ENCODE measurements at places on chromosomes 2 and 18.

GRCh38 chr2:212381428-212382102 is 157.0 kb downstream of the ERBB4 start:
- DNase-seq: no peak

- DNase-seq: no peak
Measured at GRCh38 chr18:63427558-63427957, 5.3 kb upstream of the VPS4B start.

DNA sequence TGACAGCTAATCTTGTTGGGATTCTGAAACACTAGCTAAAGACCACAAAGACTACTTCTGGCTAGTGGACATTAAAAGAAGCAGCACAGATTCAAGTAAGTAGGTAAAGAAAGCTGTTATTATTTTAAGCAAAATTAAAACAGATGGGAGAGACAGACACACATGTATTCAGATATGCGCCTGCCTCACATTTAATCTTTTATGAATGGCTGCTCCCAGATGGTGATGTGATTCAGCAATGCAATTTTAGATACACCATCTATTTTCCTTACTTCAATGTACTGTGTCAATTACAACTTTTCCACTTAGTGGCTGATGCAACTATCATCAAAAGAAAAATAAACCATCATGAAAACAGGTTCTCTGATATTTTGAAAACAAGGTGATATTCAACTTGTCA is 133.0 kb upstream of the PGAP1 start:
- no peak for DNase-seq

DNA sequence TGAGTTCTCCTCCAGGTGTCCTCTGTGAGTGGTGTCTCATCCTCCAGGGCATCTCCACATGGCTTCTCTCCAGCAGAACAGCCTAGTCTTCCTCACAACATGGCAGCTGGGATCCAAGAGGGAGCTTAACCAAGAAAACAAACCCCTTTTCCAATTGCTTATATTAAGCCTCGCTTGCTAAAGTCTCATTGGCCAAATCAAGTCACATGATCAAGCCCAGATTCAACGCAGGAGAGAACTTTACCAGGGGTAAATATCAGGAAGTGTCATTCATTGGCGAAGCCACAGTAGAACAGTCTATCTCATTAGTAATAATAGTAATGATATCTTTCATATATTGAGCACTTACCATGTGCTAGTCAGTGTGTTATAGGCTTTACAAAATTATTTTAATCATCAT is 53.1 kb downstream of the CDC42EP3 start:
- DNase-seq: no peak

DNA sequence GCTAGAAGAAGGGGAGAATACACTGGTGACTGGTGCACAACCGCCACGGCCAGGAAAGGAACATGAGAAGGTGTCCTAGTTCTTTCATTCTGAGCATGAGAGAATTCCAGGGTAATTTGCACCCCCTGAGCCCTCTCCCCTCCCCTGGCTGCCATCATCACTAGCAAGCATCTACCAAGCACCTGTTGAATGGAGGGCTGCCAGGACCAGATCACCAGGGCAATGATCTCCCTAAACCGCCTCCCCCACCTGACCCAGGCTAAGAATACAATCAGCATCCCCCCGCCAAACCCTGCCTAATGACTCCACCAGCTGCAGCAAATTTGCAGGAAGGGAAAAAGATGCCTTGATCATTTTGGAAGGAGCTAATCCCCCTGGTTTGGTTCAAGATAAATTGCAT is 100.2 kb downstream of the STPG4 start:
- no peak for DNase-seq

- DNase-seq: no peak
Measured at GRCh38 chr2:224219781-224220180, 180.7 kb upstream of the SERPINE2 start.

- no peak for DNase-seq
Measured at GRCh38 chr2:107255744-107256143, 369.8 kb upstream of the ST6GAL2 start.

- no peak for DNase-seq
Measured at GRCh38 chr2:7899241-7899640, 782.6 kb upstream of the ID2 start.

DNA sequence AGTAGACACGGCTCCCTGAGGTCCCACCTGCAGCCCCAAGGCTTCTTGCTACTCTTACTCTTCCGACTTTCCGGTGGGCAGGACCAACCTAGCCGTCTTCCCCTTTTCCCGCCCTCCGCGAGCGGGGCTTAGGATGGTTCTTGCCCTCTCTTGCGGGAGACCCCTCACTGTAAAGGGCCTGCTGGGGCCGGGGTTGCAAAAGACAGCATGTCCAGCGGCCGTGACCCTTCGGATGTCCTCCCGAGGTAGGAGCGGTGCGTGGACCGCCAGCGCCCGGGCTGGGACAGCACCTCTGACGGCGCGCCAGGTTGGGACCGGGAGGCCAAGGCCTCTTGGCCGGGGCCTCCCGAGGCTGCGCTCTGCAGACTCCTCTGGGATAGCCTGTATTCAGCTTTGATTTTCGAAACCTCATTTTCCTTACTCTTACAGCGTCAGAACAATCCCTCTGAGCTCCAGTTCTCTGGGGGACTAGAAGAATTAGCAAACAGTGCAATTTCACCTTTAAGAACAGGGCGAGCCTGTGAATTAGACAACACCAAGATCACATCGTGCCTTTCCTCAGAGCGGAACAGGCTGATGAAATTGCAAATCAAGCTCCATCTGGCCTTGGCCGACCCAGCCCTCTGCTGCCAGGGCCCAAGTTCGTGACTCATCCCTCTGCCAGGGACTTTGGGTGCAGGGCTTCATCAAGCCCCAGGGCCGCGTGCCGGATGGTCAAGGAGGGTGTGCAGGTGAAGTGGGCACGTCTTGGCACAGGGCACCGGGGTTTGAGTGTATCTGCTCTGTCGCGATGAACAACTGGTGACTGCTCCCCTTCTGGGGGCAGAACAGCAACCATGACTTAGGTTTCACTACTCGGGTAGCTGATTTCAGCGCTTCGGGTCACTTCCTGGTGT is 777 bp downstream of the MOCOS start:
- DNase-seq: no peak

DNA sequence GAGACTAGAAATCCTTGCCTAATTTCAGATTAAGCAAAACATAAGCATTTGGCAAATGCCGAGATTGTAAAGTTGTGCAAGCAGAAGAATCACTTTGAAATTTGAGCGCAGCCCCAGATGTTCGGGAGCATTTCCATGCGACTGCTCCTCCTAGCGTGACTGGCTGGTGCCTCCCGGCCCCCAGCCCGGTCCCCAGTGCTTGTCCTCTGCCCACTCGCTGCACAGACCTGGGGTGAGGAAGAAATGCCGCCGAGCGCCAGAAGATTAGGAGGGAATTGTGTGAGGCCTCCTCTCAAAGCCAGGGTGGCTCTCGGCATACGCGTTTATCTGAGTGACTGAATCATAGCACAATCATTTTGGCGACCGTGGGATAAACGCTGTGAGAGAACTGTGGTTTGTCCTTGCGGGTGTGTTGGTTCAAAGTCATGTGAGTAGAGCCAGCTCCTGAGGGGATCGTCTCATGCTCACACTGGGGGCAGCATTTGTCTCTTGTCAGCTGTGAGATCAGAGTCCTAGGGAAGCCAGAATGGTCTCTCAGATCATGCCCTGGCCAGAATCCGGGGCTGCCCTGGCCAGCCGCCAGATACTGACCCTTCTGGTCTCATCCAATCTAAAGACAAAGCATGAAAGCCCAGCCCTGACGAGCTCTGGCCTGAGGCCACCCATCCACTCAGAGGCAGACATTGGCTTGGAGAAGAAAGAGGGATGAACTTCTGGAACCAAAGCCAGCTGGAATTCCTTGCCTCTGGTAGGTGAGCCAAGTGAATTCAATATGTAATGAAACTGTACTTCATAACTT is 189.3 kb downstream of the SH3RF3 start:
- no peak for DNase-seq

DNA sequence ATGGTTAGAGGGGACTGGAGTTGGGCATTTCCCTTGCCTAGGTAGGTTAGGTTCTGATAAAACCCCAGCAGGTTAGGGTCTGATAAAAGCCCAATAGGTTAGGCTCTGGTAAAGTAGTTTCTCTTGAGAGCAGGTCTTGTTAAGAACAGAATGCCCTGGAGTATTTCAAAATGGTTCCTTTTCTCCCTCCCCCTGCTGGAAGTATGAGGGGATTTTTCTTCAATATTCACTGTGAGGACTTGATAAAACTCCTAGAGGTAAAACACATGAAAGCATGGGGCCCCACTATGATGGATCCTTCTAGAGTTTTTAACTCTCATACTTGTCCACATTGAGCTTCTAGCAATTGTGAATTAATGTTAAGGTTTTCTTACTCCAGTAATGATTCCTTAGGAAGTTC is 27.6 kb downstream of the ANKAR start:
- no peak for DNase-seq

DNA sequence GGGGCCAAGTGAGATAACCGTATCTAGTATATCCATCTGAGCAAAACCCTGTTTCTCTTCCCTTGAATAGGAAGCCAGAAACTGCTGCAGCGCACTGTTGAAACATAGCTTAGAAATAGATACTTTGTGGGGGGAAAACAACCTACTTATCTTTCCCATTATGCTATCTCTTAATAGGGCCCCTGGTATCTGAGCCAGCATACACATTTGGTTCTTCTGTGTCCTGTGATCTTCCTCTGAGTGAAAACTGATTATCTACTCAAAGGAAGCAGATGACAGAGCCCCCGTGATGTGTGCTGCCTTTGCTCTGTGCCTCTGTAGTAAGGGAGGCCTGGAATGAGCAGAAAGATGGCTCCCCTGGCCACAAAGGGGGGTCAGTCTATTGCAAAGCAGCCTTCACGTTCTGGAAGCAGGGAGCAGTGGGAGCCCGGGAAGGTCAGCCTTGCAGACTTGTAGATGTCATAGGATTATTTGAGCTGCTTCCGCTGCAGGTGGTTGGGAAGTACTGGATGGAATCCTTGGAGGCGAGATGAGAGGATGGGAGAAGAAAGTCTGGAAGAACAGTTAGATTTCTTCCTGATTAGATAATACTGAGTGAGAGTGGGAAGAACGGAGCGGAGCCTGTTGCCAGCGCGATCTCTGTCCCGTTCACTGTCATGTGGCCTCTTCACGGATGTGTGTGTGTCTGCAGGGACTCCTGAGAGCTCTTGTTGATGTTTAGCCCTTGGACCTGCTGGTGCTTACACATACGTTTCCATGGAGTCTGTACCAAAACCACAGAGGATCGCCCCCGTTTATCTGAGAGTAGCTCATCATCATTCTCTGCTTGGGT is 150.1 kb downstream of the AGAP1 start:
- no peak for DNase-seq

GRCh38 chr18:48776641-48777025 is 174.1 kb downstream of the SMAD7 start:
- DNase-seq: no peak

DNA sequence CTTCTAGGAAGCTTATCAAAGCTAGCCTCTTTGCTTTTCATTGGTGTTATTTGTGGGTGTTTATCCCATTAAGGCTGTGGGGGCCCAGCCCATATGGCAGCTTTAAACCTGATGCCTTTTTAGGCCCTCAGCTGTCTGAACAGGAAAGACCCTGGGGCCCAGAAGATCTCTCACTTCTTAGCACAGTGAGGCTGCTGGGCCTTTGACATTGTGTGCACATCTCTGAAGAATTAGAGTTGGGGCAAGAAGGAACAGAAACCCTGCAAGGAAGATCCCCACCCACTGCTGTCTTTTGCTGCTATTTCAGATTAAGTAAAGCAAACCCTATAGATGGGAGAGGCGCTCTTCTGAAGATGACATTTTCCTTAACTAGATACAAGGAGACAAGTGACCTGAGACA is 250.0 kb downstream of the SMAD2 start:
- no peak for DNase-seq

GRCh38 chr2:218993345-218994315 is at the start of gene CRYBA2:
Gene CRYBA2, minus strand, starts transcription at chr2:218993422. Its CDS starts 246 bp downstream, at chr2:218993176.
- DNase-seq: no peak

GRCh38 chr2:45823723-45824206 is 172.3 kb downstream of the PRKCE start:
- no peak for DNase-seq

DNA sequence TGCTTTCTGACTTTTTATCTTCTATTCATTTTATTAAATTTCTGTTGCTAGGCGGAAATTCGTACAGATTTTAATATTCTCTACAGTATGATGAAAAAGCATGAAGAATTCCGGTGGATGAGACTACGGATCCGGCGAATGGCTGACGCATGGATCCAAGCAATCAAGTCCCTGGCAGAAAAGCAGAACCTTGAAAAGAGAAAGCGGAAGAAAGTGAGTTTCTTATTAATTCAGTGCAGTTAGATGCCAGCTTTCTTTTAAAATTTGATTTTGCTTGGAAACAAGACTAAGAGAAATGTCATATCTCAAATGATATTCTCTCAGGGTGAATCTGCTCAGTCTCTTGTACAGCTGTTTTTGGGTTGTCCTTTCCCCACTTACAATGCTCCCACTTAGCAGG is 84.3 kb downstream of the MGAT5 start:
- DNase-seq: no peak

- no peak for DNase-seq
Measured at GRCh38 chr2:122307763-122308162, 552.3 kb downstream of the TSN start.

DNA sequence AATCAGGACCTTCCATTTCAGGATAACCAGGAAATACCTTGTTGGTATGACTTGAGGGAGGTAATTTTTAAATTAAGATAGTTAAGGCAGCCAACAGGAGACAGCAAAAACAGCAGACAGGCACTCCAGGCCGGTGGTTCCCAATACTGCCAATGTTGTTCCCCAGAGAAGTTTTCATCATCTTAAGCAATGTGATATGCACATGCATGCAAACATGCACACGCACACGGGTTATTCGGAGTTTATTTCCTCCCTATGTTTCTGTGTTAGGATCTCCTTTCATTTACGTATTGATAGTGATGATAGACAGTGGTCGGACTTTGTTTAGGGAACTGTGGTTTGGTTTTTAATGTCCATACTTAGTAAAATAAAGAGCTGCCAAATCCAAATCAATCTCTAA is 55.3 kb downstream of the STEAP3 start:
- DNase-seq: no peak

- no peak for DNase-seq
Measured at GRCh38 chr18:40197711-40198110, 1757.3 kb upstream of the PIK3C3 start.

DNA sequence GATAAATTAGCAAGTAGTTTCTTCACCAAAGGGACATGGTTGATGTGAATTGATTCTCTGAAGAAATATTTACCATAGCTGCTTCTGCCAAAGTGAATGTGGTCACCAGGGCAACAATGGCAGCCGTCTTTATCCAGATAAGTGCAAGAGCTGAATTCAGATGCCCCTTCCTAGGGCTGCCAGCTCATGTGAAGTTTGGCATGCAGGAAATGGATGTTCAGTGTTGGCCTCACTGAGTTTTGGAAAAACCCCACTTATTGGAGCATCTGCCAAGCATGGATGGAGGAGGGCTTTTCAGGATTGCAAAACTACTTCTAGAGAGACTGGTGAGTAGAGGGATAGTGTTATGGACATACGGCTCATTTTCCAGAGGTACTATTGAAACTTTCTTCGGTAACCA is 80.8 kb downstream of the FMNL2 start:
- DNase-seq: no peak

- no peak for DNase-seq
Measured at GRCh38 chr2:206260188-206261012, 14.1 kb upstream of the ZDBF2 start.

- DNase-seq: no peak
Measured at GRCh38 chr2:49236316-49236715, 82.0 kb upstream of the FSHR start.

- no peak for DNase-seq
Measured at GRCh38 chr2:11213090-11213638, 57.9 kb downstream of the SLC66A3 start.
